ENCODE measurements at places on chromosomes 1 and 21.

DNA sequence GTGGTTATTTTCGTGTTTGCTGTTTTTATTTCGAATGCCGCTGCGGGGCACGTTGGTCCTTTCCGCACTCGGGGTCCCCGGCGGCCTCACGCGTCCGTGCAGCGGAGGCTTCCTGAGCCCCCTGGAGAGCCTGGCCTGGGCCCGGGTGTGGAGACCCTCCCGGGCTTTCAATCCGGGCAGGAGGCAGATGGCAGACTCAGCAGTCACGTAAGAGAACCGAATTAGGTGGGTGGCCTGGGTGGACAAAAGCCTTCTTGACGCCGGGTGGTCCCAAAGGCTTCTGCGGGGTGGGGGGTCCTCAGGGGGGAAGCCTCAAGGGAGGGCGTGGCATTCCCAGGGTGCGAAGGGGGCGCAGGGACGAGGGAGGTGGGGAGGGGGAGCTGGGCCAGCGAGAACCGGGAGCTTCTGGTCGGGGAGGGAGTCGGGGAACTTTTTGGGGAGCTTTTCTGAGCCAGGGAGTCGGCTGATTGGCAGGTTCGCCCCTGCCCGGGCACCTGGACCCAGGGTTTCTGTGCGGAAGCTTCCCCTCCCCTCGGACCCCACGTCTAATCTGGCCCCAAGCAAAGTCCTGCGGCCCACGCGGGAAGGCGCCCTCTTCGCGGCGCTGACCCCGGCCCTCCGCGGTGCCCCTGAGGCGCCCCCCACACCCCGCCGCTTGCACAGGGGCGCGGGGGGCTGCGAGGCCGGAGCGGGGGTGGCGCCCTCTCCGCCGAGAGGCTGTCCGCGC, 1.3 kb upstream of the HES4 start:
- DNase-seq = no peak

GRCh38 chr1:226006686-226007085, 7.5 kb upstream of the SDE2 start:
- no peak for DNase-seq

GRCh38 chr1:223820971-223821370, 24.8 kb downstream of the TP53BP2 start:
- no peak for DNase-seq

DNA sequence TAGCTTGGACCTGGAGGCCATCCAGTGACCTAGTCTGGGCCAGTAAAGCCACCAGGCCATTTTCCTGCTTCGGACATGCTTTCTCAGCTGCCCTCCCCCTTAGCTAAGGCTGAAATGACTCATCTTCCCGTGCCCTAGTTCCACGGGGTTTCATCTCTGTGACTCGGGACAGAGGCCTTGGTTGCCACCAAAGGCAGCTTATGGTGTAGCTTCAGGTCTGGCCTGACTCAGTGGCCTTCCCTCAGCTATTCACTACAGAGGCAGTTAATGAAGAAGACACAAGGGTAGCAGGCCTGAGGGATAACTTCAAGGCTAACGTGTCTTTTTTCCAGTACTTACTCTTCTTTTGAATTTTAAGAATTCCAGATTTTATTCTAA, 82.4 kb downstream of the PBX1 start:
- no peak for DNase-seq

- no peak for DNase-seq
These were observed 98.3 kb downstream of the COQ8A start for GRCh38 chr1:227038401-227038800.

- DNase-seq = no peak
These were observed 455.0 kb downstream of the BRINP3 start for GRCh38 chr1:190022709-190023108.

DNA sequence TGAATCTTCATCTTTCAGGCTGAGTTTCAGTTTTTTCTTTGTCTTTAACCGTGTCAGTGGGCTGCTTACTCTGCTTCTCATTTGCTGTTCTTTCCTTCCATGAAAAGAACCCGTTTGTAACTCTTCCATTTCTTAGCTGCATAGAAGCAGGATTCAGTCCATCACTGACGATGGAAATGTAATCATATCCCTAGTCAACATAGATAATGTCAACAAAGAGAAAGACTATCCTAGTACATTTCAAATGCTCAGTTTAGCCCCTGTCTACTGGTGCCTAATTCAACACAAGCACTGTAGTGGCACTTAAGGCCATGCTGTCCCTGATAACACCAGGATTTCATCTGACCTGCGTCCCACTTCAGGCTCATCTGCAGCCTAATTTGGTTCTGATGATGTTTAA, 376 bp downstream of the GBP1 start:
- no peak for DNase-seq

All from left kidney (tissue), 8 donors.